Posterior cingulate gyrus (tissue), 11 donors: ENCODE measurements at places on chromosomes 4 and X.

DNA sequence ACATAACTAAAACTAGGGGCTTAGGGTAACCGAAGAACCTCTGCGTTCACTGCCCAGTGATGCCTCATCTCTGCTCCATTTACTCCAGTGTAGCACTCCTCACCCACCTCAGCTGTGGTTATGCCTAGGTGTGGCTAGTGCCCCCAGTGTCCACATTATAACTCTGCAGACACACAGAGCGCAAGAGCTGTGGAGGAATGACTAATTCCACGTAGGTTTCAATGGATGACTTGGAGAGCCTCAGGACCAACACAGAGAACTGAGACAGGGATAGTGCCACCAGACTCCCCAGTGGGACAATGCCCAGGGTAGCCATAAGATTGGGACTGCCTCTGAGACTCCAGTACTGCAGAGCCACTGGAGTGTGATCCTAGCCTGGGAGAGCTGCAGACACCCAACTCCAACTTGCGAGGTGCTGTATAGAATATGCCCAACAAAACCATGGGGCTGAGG, 542.4 kb upstream of the DIPK2B start:
- no peak for DNase-seq

DNA sequence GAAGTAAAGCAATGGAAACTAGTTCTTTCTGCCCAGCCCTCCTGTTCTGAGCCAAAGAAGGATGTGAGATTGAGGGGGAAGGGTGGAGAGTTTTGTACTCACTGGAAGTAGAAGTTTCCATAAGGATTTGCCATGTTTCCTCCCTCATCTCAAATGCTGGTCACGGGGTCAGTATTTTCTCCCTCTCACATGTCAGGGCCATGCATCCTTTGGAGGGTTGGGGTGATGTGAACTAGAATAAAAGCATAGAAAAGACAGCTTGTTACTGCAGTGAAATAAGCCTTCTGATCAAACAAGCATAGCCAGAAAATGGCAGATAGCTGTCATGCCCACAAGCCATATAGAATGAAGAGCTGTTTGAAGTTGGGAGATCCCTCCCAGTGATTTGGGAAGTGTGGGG, 79.7 kb downstream of the KIT start:
- DNase-seq, result no peak

- peak; percentile 79 for DNase-seq
Observed at GRCh38 chr4:7679406-7680040, 244.8 kb upstream of the PSAPL1 start.

DNA sequence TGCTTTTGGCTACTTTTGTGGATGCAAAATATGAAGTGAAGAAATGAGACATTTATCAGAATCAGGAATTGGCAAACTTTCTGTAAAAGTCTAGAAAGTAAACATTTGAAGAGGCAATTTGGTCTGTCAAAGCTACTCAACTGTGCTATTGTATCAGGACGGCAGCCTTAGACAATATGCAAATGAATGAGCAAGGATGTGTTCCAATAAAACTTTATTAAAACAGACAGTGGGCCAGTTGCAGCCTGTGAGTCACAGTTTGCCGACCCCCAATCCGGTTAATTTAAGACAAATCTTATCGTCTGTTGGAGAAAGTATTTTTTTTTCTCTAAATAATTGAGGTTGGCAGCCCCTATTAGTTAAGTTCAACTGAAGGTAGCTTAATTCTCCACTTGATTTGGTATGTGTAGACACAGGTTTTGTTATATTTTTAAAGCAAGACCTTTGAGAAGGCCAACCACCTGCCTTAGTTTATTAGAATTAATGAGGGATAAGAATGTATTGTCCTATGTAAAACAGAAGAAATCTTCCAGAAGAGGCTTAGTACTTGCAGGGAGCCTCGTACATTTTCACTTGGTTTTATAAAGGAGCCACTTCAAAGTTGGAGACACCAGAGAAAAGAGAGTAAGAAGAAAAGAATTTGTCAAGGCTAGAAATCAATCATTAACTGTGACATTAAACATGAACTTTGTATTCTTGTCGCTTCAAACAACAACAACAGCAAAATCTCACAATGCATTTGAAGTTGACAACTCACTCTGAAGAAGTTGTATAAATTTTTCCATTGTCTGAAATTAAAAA, 81.6 kb upstream of the FAT1 start:
- no peak for DNase-seq

DNA sequence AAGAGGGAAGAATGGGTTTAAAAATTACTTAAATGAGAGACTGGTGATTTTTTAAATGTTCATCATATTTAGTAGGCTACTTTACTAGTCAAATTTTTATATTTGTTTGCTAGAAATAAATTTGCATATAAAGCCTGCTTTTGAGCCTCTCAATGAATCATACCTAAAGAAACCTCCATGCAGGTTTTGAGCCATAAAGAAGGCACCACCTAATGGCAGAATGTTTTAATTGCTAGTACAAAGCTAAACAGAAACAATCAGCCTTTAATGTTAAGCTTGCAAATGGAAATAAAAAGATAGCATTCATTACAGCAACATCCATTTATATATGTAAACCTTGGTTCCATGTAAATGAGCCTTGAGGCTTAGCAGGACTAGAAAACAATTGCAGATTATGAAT, 989.7 kb downstream of the CCSER1 start:
- no peak for DNase-seq

GRCh38 chrX:96126182-96126581, 558.5 kb upstream of the DIAPH2 start:
- no peak for DNase-seq

GRCh38 chrX:118420462-118420861, 74.6 kb downstream of the WDR44 start:
- DNase-seq, result no peak

GRCh38 chr4:142316025-142316424, 530.1 kb downstream of the INPP4B start:
- no peak for DNase-seq

GRCh38 chr4:176238157-176238610, 30.8 kb downstream of the ASB5 start:
- no peak for DNase-seq

- DNase-seq, result no peak
Observed at GRCh38 chr4:83010111-83010521, 507 bp downstream of the LIN54 start.

DNA sequence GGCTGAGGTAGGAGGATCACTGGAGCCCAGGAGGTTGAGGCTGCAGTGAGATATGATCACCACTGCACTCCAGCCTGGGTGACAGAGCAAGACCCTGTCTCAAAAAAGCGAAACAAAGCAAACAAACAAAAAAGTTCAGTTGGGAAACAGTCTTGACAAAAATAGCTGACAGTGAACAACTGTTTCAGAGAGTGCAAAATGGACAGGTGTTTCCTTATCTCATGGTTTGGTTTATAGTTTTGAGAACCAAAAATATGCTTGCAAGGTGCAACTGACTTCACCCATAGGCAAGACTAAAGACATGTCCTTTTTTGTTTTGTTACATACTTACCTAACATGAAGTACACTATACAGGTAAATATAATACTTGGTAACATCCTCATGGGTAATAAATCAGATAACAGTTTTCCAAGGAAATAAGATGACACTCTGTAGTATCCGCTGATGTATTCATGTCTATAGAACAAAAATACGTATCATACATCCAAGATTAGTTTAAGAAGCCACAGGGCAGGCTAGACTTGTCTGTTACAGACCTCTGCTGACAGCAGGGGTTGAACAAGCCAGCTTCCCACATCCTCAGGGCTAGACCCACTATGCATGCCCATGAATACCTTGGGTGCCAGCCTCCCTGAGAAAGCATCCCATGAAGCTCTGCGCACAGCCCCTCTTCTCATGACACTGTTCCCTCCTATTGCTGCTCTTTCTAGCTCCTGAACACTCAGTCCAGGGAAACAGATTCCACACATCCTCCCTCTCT, 59.3 kb downstream of the ABCG2 start:
- no peak for DNase-seq

DNA sequence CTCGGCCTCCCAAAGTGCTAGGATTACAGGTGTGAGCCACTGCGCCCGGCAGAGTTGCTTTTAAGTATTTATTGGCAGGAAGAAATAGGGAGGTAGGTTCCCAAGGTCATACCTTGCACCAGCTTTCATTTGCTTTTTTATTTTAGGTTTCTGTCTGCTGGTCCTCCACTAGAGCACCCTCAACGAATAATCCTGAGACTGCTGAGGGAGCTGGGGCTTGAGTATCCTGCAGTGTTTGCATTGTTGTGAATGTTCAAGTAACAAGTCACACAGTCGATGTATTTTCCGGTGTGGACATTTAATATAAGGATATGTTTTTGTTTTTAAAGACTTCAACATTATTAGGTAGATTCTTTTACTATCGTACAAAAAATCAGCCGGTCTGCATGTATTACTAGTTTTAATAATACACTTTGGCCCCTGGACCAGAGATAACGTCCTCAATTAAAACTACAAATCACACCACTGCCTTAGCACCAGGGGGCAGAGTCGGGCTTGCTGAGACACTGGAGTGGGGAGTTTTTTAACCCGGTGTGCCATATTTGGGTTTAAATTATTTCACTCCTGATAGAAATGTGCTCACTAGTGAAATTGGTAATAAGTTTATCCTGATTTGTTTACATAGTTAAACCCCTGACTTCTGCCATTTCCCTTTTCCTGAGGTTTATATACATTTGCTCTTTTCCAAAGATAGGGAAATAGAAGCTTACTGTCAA, 11.6 kb downstream of the SMIM20 start:
- DNase-seq, result peak; percentile 38
